CD4-positive, alpha-beta T cell treated with Interleukin-12 subunit alpha and Interleukin-12 subunit beta, for 1 hour (primary cell): ENCODE measurements at places on chromosomes 4 and X.

DNA sequence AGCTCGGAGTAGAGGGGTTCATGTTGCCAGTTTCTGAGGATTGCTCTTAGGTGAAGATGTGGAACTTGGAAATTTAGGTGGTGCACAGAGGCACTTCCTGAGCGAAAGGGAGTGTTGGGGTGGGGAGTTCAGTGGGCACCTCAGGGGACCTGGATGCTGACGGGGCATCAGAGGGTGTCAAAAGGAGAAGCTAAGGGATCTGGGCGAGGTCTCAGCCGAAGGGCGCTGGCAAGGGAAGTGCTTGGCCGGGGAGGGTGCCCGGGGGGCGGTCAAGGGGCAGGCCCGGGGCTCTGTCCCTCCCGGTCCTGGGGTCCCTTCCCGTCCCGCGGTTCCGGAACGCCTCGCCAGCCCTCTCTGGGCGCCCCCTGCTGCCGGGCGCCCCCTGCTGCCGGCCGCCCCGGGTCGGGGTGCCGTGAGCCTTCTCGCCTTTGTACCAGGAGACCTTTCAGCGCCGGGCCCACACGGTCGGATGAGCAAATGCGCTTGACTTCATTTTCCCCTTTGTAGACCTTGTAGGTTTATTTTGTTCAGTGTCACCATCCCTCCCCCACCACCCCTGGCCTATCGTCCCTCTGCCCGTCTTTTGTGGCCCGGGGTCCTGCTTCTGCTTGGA is 3.0 kb upstream of the PHOX2B start:
- no peak for DNase-seq

- DNase-seq = no peak
Measured at GRCh38 chrX:110755611-110756010, 40.0 kb downstream of the CHRDL1 start.

- no peak for DNase-seq
Measured at GRCh38 chrX:148069759-148070503, 88.8 kb downstream of the FMR1NB start.

DNA sequence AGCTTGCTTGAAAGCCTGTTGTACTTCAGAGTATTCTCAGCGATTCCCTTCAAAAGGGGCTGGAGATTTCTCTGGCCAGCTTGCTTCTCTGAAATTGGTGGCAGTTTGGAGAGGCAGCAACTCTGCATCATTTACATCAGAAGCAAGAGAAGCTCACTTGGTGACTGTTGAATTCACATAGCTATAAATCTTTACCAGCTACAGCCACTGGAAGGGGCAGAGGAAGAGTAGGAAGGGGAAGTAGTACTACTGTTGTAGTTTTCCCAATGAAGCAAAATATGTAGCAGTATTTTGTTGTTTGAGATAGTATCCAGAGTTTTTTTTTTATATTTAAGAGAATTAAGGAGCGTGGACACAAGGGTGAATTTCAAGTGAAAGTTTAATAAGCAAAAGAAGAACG is 2.8 kb downstream of the TENT5D start:
- no peak for DNase-seq

GRCh38 chrX:71626576-71626975 is 8.3 kb upstream of the CXCR3 start:
- DNase-seq = no peak

- no peak for DNase-seq
Measured at GRCh38 chr4:138709859-138710258, 305.7 kb upstream of the NOCT start.

DNA sequence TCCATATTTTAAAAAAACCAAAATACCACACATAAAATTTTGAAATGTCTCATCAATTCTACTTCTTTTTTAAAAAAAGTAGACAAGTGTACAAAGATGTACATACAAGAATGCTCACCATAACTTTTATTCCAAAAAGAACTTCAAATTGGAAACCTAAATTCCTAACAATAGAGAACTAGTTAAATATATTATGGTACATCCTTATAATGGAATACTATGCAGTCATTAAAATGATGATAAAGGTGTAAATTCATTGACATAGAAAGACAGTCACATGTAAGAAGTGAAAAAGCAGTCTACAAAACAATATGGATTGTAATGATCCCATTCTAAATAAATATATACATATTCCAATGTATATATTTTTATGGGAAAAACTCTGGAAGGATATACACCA is 31.0 kb downstream of the RPS6KA3 start:
- no peak for DNase-seq

GRCh38 chr4:30912098-30912714 is 192.0 kb downstream of the PCDH7 start:
- no peak for DNase-seq

DNA sequence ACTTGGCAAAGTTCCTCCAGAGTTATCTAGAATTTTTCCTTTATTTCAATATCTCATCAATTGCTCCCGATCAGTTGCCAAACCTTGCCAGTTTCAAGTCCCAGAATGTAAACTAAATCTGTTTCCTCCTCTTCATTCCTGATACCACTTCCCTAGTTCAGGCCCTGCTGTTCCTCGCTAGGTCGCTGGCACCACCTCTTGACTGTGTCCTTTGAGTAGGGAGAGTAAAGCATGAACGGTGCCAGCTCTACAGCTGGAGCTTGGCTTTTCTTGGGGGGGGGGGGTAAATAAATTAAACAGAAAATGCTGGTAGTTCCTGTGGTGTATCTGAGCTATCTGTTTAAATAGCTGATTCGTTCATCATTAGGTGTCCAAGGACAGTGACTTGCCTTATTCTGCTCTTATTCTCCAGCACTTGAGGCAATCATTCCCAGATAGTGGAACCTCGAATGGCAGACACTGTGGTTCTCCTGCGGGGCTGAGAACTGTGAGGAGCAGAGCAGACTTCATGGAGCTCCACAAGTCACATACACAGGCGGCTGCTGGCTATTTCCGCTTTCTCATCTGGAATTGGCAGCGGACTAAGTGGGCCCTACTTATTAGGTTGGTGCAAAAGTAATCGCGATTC is 168.3 kb upstream of the FAT1 start:
- no peak for DNase-seq

DNA sequence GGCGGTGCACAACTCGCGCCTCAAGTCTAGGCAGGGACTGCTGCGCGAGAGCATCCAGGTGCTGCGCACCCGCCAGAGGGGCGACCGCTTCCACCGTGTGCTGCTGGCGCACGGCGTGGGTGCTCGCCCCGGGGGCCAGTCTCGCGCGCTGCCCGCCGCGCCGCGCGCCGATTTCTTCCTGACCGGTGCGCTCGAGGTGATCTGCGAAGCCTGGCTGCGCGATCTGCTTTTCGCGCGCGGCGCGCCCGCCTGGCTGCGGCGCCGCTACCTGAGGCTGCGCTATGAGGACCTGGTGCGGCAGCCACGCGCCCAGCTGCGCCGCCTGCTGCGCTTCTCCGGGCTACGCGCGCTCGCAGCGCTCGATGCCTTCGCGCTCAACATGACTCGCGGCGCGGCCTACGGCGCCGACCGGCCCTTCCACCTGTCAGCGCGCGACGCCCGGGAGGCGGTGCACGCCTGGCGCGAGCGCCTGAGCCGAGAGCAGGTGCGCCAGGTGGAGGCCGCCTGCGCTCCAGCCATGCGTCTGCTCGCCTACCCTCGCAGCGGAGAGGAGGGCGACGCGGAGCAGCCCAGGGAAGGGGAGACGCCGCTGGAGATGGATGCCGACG is 1.3 kb downstream of the CHST7 start:
- peak; percentile 44 for DNase-seq

DNA sequence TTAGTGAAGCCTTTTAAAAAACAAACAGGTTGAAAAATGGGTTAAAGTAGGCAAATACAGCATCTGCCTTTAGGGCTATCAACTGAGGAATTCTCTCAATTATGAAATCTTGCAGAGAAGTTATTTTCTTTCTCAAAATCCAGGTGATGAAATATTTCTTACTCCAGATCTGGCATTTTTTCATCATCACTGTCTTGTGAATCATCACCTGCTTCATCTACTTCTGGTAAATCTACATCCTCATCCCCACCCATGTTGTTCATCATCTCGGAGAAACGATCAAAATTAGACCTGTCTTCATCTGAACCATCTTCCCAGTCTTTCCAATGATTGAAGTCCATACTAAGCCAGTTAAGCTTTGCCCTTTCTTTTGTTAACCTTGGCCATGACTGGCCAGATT is 33.3 kb upstream of the HPF1 start:
- DNase-seq = no peak

DNA sequence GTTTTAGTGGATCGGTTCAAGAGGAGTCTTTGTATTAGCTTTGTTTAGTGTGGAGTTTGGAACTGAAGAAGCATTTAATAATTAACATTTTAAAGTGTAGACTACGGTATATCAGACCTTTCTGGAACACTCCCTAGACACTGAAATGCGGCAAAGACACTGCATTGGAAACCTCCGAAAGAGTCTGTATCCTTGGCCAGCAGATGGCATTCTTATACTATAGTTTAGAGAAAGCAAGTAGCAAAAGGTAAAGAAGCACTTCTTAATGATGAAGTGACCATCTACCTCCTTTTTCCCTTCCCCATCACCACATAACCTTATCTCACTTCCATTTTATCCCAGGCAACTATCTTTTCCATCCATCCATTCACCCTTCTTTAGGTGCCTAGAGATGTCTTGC is 7.6 kb downstream of the FABP2 start:
- DNase-seq = peak; percentile 54

DNA sequence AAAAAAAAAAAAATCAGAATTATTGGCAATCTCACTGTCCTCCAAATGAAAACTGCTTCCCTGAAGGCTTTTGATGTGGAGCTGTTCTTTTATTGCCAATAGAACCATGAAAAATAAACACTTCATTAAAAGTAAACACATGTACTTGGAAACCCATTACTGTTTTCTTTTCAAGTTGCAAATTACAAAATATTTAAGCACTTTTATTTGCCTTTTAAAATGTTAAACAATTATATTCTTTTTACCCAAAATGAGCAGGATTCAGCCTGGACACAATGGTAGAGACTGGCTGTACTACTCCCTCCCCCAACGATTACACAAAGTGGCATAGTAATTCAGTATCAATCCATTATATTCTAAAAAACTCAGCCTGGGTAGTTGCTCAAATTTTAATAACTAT is 60.9 kb downstream of the SH2D1A start:
- DNase-seq = no peak

DNA sequence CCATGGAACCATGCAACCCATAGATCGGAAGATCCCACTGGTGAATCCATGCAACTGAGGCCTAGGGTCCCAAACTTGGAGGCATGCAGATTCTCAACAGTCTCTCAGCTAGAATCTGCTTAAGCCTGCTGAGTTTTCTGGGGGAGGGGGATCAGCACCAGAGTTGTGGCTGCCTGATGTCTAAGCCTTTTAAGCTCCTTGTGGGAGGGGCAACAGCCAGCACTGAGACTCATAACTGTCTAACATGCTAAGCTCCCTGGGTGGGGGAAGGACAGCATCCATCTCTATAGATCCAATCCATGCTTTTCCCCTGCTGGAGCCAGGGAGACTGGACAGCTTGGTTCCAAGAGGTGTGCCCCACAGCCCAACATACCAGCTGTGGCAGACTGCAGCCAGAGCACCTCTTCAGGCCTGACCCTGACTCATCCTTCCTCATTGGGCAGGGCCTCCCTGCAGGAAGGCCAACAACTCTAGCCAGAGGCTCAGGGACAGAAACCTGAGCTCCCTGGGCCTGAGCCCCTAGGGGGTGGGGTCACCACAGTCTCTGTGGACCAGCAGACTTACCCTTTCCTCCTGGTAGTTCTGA is 300.1 kb upstream of the SLC7A11 start:
- no peak for DNase-seq

GRCh38 chr4:12186526-12186925 is 757.8 kb upstream of the HS3ST1 start:
- DNase-seq = no peak

- DNase-seq = no peak
Measured at GRCh38 chr4:139934708-139935195, 219.2 kb downstream of the MAML3 start.

DNA sequence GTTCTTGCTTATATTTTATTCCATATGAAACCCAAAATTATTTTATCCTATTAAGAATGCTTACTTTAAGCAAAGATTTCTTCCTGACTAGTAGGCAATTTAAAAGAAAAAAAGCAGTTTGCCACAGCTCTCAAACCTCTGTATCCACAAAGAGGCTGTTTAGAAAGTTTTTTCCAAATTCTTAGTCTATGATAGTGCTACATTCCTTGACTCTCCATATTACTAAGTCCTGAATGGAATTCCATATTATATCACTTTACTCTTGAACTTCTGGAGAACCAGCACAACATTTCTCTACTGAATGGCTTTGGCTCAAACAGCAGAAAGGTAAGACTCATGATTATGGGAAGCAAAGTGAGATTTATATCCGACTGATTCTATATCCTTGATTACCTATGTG is 8.3 kb downstream of the SLC10A6 start:
- DNase-seq = no peak

- DNase-seq = no peak
Measured at GRCh38 chr4:184102927-184103326, 114.7 kb downstream of the ENPP6 start.

- DNase-seq = peak; percentile 64
Measured at GRCh38 chrX:154411981-154412340, 622 bp downstream of the TAFAZZIN start.

GRCh38 chr4:187606581-187606980 is 389.0 kb upstream of the ZFP42 start:
- DNase-seq = peak; percentile 3

GRCh38 chr4:676871-677235 is 2.5 kb downstream of the MYL5 start:
- DNase-seq = no peak

- no peak for DNase-seq
Measured at GRCh38 chrX:26613956-26614355, 398.0 kb downstream of the MAGEB5 start.

DNA sequence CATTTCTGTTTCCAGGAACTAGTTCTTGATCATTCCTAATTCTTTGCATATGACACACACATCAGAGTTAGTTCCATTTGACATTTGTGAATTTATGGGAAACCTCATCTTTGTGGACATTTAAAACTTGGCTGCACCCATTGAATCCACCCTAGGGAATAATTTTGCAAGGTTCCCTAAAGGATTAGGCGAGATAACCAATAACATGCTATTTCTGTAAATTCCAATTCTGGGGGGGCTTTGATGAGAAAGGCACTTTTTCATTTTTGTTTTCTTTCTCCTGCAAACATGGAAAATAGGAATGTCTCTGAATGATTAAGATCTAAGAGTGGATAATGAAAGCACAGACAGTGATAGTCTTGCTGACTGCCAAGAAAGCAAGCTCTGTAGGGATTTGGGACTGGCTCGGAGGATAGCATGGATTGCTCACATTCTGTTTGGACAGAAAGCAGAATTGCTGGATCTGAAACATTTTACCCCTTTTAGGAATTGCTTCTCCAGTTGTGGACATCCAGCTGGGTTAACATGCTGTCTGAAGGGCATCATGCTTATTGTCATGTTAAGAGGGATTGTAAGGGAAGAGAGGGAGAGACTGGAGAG is 145.1 kb downstream of the NHS start:
- no peak for DNase-seq

DNA sequence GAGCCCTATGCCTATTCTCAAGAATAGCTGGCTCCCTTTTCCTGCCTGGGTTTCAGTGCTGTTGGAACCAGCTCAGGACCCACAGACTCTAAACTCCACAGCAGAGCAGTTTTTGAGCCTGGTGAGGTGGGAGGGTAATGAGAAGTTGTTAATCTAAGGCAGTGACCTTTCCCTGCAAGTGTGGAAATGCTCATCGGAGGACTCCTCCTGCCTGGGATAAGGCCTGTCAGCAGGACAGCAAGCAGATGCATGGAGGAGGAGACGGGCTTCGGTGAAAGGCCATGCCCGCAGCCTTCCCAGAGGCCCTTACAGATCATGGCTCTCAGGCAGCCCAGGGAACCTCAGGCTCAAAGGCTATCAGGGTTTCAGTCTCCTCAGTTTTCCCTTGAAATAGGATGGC is 70.0 kb upstream of the SHISA3 start:
- DNase-seq = no peak
